ENCODE measurements at places on chromosomes 5 and 9.

DNA sequence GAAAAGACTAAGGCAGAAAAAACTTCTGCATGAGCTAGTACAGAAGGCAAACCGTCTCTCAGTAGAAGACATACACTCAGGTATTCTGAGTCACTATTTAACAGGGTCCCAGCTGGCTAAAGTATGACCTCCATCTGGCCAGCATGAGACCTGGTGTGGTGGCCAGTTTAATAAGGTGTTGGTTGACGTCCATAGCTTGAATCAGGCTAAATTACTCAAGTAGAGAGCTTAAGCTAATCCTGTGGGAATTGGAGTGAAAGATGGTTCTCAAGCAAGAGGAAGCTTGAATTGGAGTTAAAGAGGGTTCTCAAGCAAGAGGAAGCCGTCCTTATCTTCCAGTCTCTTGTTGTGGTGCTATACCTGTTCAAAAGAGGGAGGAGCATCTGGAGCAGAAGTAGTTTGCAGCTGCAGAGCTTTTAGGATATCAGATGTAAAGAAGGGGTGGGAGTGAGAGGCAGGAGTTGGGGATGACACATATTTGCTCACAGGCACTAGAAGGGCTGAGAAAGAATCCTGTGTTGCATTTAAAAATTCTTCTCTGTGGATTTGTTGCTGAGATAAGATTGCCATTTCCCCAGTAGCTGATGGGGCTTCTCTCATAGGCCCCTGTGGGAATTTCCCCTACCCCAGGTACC is 136.1 kb upstream of the RUSC2 start:
- no peak for DNase-seq

DNA sequence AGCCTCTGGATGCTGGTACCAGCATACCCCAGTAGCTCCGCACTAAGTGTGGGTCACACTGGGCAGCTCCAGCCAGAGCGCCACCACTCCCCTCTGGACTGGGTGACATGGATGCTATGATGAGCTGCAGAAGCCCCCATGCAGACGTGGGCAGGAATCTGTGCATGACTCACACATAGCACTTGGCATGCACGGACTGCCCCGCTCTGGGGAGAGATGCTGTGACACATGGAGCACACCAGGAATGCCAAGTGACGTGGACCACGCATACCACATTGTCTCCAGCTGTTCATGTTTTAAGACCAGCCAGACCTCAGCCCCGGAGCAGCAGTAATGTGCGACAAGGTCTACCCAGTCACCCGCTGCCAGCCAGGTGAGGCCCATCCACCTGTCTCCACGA is 64.1 kb downstream of the SEMA4D start:
- no peak for DNase-seq

GRCh38 chr5:14739538-14739937 is 75.0 kb downstream of the OTULIN start:
- no peak for DNase-seq

DNA sequence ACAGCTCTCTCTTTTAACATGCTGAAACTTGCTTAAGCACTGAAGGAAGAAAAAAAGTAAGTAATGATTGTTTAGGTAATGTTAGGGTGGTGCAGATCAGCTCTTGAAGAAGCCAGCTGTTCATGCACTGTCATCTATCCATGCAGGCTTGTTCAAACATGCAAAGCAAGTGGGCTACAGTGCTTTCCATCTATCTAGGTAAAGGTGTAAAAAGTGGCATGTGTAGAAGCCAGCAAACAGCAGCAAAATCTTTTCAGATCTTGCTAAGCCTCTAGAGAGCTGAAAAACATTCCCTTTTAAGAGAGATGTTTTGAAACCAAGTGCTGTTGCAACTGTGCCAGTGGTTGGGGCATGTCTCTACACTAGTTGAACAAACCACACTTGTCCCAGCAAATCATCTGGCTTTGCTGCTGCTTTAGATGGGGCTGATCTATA is 214.4 kb downstream of the EFNA5 start:
- DNase-seq: no peak

DNA sequence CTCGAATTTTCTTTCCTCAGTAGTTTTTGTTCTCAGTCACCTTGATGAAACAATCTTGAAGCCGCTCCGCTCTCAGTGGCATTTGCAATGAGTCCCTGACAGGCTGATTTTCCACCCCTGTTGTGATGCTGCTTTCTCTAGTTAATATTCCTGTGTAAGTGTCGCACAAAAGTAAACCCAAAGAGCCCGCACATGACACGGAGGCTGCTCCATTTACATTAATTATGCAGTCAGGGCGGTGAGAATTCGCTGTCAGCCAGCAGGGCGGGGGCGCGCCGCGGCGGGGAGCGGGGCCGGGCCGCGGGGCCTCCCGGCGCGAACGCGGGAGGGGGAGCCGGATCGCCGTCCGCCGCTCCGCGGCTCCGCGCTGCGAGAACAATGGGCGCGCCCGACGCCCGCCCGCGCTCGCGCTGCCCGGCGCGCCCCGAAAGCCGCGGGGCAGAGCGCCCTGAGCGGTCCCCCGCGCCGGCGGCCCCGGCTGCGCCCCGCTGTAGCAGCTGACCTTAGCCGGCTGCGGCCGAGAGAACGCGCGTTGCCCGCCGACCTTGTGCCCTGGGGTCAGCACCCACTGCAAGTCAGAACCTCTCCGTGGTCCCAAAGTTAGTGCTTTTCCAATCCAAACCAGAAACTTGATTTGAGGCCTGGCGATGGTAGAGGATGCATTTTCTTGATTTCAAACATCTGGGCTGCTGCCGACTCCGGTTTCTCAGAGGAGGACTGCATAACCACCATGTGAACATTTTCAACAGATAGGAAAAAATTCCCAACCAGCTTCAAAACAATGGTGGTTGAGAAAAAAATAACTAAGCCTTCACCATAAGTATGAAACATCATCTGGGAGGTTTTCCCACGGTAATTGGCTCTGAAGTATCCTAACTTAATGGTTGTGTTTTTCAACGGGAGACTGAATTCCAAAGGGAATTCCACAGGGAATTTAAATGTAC is 142.6 kb downstream of the PBX3 start:
- DNase-seq: peak; percentile 54

GRCh38 chr5:111892949-111893348 is 136.0 kb upstream of the NREP start:
- no peak for DNase-seq

GRCh38 chr9:16642421-16643109 is 227.9 kb downstream of the BNC2 start:
- no peak for DNase-seq

- no peak for DNase-seq
Measured at GRCh38 chr9:98479967-98480847, 224.8 kb upstream of the TBC1D2 start.

DNA sequence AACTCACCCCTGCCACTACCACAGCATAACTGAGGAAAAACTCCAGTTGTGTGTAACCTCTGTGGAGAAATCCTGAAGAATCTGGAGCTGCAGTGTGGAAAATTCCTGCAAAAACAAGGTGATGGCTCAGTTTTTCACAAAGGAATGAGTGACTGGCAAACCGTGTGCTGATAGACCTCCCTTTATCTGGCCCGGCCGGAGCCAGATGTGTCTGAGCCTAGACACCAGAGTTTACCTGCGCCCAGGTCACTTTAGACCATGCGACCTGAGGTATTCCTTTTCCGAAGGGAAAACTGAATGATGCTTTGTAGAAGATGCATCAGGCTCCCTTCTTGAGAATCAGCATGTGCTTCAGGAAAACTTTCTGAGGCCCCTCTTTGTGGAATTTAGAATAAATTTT is 16.2 kb downstream of the SLC25A48 start:
- no peak for DNase-seq
